ENCODE measurements at places on chromosomes 1 and 21.

GRCh38 chr1:65756616-65757015 is 36.1 kb upstream of the PDE4B start:
- DNase-seq = no peak

DNA sequence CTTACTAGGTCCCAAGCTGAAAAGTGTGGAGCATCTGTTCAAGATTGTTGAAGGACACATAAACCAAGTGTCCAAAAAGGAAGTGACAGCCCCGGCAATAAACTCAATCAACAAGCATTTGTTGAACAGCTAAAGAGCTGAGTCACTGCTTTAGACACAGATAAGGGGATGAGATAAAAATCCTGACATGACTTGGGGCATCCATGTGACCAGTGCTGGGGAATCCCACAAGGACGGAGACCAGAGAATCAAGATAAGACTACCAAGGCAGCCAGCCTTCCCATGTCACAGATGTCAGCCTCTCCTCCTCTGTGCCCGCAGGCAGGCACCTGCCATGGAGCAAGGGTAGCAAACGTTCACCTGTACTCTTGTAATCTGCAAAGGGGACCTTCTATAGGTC is 118.6 kb upstream of the KAZN start:
- no peak for DNase-seq

GRCh38 chr1:180916771-180917170 is 4.1 kb downstream of the KIAA1614 start:
- DNase-seq = no peak

DNA sequence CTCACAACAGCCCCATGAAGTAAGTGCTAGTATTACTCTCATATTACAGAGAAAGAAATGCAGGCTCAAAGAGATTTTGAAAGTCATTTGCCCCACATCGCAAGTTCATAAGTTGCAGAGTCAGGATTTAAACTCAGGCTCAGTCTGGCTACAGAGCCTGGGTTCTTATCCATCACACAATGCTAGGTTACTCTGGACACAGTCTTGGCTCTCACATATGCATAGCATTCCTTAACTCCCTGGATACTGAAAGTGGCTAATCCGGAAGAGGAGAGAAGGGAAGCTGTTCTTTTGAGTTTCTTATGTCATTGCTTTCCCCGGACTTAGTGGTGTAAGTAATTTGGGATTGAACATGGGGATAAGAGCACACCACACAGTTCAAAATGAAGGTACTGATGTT is 357.4 kb upstream of the PLXNA2 start:
- DNase-seq = no peak

DNA sequence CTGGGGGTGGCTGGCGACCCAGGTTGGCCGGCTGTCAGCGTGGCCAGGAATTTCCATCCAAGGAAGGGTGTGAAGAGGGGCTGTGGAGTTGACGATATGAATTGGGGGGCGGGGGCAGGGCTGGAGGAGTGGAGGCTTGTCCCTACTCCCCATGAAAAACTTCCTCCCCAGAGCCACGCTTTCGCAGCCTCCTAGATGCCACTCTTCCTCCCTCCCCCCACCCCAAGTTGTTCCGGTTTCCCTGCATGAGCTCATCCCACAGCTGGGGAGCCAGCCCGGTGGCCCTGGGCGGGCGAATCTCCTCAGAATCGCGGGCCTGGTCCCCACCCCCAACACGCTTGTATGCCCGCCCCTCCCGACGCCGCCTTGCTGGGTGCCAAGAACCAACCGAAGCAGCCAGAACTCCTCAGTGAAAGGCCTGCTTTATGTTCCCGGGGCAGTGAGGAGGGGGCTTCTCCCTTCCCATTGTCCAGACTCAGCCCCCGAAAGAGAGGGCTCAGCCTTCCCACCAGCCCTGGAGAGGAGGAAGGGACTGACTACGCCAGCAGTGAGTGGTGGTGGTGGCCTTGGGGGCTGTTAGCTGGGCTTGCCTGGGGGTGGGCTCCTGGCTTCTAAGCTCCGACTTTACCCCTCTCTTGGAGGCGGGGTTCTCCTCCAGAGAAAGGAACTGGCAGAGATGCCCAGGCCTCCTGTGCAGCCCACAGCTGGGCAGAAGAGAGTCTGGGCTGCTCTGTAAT is 1.8 kb upstream of the CSMD2 start:
- DNase-seq = no peak

GRCh38 chr1:235207209-235207565 is 46.1 kb upstream of the RBM34 start:
- no peak for DNase-seq

DNA sequence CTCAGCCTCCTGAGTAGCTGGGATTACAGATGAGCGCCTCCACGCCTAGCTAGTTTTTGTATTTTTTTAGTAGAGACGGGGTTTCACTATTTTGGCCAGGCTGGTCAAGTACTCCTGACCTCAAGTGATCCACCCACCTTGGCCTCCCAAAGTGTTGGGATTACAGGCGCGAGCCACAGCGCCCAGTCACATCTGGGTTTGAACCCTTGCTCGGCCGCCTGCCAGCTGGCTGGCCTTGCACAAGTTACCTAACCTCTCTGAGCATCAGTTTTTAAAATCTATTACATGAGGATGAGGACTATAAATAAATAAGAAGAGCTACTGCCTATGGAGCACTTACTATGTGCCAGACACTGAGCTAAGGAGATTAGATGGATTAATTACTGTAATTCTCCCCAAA is 17.7 kb upstream of the PADI2 start:
- no peak for DNase-seq

DNA sequence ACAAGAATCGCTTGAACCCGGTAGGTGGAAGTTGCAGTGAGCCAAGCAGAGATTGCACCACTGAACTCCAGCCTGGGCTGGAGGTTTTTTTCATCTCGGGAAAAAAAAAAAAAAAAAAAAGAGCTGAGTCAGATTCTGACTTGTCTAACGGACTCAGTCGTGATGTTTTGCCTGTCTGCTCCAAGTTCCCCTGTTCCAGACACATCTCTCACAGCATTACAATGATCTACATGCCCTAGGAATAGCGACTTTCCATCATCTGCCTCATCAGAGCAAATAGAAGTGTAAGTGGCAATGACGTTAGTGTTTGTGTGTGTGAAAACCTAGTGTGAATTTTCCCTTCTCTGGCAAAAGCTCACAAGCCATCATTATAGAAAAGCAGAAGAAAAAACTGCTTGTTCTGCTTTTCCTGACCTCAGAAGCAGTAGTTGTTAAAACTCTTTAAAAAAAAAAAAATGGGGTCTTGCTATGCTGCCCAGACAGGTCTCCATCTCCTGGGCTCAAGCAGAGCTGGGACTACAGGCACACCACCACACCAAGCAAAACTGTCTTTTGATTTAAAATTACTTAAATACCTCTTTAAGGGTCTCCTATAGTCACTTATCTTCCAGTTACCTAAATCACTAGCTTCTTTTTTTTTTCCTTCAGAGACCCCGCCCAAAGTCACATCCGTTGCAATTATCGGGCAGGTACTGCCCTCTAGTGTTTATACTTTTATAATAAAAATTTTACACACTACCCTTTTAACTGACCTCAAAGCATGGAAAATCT is 37.3 kb downstream of the PLEKHO1 start:
- DNase-seq = peak; percentile 37

- no peak for DNase-seq
Observed at GRCh38 chr1:117770981-117771531, 158.4 kb downstream of the GDAP2 start.

DNA sequence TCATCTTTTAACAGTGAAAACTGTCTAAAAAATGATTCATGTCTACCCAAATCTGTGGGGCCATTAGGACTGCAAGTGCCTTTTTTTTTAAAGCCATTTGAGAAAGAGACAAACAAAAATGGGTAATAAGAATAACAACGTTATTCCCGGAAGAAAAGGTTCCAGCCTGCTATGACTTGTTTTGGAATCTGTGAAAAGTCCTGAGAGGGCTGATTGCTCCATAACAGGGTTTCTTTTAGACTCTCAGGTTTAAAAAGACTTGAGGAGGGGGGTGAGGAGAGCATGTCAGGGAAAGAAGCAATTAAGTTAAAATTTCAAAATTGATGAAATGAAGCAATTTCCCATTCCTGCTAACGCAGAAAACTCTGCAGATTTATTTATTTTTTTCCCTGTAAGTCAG is 56.4 kb downstream of the CACHD1 start:
- DNase-seq = no peak

DNA sequence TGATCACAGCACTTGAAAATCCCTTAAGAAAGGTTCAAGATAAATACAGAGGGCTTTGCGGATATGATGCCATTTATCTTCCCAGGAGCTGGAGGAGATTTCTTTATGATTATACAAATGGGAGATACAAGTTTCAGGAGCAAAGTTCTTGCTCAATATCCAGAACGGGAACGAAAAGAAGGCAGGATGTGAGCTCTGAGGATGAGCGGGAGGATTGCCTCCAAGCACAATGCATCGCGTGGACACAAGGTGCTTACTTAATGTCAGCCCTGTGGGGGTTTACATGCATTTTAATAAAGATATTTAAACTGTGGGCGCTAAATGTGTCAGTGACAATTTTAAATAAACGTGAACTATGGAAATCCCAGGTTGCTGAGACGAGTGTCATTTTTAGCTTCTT is 59.0 kb downstream of the SYT6 start:
- DNase-seq = no peak

DNA sequence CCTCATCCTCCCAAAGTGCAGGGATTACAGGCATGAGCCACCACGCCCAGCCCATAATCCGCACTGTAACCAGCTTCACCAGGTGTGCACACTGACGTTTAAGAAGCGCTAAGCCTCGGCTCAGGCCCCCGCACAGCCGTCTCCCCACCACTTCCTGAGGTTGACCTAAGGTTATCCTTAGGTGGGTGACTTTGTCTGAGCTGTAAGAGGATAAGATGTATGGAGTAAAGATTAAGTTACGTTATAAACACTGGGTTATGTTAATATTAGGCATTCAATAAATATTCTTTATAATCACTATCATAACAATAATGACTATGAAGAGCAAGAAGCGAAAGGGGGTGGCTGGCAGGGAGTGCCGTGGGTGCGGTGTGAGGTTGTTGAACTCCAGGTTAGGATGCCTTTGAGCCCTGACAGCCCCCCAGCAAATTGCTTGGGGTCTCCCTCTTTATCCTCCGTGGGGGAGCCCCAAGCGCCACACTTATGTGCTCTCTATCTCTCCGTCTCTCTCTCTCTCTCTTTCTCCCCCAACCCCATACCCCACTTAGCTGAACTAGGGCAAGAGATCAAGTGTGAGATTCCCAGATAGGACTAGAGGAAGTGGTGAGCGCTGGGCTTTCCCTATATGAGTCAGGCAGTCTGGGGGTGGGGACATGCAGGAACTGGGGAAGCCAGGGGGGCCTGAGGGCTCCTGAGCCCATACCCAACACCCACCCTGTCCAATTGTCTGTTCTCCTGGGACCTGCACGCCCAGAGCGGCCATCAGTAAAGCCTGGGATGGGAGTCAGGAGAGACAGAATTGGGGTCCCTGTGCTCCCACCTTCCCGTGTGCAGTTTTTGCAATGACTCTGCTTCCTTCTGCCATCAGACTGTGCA is 7.6 kb downstream of the EFHD2 start:
- DNase-seq = peak; percentile 41

- DNase-seq = no peak
Observed at GRCh38 chr1:180262628-180263488, 32.8 kb downstream of the LHX4 start.

DNA sequence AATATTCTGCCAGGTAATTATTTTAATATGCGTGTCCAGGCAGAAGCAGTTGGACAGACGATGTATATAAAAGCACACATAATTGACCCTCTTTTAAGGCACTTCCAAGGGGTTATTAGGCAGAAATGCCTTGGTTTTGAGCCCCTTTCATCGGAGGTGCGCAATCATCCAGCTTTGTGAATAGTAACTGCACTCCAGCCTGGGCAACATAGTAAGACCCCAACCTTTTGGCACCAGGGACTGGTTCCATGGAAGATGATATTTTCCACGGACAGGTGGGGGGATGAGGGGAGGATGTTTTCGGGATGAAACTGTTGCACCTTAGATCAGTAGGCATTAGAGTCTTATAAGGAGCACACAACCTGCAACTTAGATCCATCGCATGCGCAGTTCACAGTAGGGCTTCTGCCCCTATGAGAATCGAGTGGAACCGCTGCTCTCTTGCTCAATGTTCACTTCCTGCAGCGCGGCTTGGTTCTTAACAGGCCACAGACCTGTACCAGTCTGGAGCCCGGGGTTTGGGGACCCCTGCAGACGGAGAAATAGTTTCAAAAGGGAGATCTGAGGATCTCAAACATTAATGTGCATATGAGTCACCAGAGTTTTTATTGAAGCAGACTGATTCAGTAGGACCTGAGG is 1.8 kb upstream of the MCOLN2 start:
- DNase-seq = no peak

GRCh38 chr1:245600658-245601057 is 445.9 kb downstream of the KIF26B start:
- DNase-seq = no peak
